ENCODE measurements at places on chromosomes 7 and 10.

DNA sequence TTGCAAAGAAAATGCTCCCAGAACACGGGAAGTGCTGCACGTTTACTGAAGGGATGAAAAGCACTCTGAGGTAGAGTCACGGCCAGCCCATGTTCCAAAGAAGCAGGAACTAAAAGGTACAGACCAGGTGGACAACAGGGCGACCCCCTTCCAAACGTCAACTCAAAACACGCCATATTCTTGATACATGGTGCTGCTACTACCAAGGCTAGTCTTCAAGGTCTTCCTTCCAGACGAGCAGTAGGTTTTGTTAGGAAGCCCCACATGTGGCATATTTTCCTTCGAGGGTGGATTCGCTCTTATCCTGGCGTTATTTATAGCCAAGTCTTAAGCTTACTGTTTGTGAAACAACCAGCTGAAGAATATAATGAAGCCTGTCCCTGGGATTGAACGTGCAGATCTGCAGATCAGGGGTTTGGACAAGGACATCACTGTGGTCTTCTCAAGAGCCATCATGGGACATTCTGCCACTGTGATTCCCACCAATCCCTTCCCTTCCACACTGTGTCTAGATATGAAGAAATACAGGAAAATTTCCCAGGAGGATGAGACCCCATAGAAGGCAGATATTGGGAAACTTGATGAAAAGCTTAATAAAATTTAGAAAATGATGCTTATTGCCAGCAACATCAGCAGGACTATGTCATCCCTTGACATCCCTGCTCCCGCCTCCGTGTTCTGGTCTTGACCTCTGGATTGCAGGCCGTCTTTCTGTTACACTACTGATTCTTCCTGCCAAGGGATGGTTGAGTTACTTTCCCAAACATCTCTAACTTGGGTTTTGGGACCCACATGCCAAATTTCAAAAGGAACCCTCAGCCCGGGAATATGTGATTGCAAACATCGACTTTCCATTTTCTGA is 734.4 kb downstream of the PARD3 start:
- DNase-seq: no peak

GRCh38 chr7:119969763-119970162 is 303.2 kb upstream of the KCND2 start:
- DNase-seq: no peak

GRCh38 chr7:151454932-151455530 is 15.1 kb upstream of the CRYGN start:
- DNase-seq: no peak

DNA sequence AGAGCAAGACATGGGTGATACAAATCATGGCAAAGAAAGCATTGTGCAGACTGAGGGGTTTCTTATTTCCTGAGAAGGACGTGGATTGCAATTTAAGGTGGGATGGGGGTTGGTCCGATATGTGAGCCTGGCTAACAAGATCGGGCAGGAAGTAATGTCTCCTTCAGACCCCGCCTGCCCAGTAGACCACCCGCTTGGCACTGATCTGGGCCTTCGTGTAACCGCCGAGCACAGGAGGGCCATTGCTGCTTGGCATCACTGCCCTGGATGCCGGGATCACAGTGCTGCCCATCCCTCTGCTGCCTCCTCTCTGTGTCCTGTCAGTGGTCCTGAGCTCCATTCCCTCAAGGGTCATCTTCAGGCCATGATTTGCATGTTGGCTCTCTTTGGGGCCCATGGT is 214.6 kb upstream of the ZNF32 start:
- DNase-seq: no peak

DNA sequence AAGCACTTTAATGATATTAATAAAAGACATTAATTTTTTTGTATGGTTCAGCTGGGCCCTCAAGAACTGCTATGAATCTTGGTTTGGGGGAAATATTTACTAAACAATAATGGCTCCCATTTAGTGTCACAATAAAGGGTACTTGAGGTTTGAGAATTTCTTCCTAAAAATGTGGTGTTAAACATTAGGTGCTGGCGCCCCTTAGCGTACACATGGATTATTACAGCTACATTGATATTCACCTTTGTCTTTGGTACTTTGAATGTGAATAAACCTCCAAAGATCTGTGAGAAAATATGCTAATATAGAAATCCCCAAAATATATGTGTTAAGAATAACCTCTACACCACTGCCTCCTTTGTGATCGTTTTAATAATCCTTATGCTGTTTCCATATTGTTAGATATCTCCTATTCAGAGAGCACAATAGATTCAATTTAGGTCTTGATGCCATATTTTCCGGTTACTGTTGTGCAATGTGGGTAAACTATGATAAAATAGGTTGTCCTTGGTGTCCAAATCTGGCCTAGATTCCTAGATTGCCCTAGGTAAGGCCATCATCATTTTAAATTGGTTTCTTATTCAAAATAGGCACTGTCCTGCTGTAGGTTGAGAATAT is 161.8 kb upstream of the CACNA2D1 start:
- DNase-seq: peak; percentile 59

GRCh38 chr10:80938903-80939302 is 401.2 kb downstream of the SH2D4B start:
- DNase-seq: no peak

DNA sequence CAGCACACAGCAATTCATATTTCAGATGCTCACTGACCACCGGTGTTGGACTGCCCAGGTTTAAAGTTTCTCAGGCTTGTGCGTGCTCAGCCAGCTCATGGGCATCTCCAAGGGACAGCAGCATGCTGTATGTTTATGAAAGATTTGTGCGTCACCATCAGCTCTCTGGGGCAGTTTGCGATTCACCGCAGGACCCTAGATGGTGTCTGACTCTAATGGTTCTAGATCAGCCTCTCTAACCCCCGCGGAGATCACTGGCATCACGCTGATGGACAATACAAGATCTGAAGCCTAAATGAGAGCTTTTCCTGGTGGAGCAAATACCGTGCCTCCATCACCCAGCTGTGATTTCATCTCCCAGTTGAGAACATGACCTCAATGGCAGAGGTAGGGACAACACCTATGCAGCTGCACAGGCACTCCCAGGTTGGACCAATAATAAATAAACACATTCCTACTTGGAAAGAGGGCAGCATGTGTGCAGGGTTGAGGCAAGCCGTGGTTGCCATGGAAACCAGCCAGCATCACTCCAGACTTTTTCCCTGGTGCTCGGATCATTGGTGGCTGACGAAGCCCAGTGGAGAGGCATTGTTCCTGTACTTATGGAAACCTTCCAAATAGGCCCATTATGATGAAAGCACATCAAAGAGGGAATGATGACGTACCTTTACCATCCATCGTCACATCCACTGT is 253.6 kb downstream of the KCNMA1 start:
- DNase-seq: no peak

DNA sequence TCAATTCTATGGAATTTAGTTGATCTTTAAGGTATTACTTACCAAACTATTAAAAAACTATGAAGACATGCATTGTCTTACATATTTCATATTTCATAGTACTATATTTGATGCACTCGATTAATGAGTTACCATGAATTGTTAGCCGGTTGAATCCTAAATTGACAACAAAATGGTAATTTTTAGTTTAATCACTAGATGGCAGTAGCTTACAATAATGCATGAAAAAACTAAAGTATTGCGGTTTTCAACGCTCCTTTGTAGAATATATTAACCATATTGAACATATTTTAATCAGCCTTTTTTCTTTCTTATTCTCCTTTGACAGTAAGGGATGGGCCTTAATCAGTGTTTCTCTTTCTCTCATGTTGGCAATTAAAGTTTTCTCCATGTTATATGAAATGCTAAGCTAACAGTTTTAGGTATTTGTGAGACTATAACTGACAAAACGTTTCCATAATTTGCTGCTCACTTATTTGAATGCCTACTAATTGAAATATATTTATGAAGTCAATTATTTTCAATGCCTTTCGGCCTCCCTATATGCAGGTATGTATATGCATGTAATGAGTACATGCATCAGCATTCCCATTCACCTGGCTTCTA is 48.5 kb upstream of the ARL4A start:
- DNase-seq: peak; percentile 81

DNA sequence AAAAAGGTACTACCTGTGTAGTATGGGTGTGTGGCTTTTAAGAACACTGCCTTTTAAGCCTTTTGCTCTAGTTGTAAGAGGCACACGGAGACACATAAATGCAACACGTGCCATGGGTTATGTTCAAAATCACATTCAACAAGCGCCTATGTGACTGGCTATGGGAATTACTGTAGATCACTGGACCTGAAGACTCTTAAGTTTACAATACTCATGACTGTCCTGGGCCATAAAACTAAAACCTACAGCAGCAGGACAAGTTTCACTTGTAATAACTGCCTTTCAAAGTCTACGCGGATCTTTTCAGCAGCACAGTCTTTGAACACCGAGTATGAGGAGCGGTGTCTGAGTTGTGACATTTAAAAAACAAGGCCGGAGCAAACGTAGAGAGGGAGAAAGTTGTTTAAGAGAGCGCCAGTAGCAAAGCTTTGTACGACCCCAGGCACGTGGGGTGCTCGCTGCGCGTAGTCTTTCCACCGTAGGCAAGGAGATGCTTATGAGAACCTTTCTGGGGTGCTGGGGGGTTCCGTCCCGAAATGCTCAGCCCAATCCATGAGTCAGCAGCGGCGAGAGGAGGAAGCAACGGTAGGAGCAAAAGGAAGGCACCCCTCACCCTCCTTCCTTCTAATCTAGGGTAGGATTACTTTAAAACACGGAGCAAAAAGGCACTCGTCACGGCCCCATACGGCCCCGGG is 662 bp downstream of the DNAJC2 start:
- peak; percentile 69 for DNase-seq
